D721Med (cell line): ENCODE measurements at places on chromosomes 7 and 10.

DNA sequence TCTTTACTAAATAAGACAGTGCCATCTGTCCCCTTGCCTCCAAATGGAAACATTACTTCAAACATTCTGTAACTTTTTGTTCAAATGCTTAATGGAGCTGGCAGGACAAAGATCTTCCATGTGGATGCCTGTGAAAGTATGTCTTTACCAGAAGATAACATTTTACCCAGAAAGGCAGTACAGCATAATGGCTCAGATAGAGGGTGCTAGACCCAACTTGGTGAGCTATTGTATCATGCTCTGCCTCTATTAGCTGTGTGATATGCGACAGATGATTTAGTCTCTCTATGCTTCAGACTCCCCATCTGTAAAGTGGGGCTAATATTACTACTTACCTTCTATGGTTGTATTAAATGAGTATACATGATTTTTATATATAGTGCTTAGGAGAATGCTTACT, 8.8 kb upstream of the SMKR1 start:
- DNase-seq = no peak

DNA sequence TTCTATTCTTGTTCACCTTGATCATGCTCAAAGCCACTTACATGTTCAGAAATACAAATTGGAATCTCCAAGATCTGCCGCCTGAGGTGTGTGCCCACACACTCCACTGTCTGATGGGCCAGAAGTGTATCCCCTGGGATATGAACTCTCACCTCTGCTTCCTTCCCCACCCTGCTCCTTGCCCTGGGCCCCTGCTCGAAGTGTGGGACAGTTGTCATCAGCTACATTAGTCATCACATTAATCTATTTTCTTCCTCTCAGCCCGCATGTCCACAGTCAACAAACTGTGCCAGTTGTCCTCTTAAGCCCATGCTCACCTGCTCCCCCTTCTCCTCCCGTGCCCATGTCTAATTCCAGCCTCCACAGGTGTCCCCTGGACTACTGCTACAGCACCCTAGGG, 154.7 kb downstream of the PTPN20 start:
- no peak for DNase-seq

DNA sequence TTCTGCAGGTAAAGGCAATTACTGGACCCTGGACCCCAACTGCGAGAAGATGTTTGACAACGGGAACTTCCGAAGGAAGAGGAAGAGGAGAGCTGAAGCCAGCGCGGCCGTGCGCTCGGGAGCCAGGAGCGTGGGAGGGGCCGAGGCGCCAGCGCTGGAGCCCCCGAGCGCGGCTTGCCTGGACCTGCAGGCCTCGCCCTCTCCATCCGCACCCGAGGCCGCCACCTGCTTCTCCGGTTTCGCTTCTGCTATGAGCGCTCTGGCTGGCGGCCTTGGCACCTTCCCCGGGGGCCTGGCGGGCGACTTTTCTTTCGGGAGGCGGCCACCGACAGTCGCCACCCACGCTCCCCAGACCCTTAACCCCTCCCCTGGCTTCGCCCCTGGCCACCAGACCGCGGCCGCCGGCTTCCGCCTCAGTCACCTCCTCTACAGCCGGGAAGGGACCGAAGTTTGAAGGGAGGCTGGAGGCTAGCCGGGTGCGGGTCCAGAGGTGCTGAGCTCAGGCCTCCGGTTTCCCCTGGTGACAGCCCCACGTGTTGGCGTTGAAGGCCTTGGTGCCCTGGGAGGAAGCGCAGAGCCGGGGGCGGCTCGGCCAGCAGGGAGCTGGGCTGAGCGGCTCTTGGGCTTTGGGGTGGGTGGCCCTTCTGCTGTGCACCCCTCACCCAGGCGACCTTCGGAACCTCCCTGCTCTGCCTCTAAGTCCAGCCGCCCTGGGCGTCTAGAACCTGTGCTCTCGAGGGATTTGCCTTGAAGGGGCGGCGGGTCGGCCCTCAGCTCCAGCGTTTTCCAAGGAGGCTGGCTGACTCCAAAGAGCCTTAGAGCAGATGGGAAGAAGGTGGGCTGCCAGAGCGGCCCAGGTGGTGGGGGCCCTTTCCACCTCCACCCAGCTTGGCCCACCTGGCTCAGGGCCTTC, 1.8 kb downstream of the FOXI2 start:
- DNase-seq = no peak

GRCh38 chr10:101241840-101242707, 12.8 kb upstream of the LBX1 start:
- no peak for DNase-seq

DNA sequence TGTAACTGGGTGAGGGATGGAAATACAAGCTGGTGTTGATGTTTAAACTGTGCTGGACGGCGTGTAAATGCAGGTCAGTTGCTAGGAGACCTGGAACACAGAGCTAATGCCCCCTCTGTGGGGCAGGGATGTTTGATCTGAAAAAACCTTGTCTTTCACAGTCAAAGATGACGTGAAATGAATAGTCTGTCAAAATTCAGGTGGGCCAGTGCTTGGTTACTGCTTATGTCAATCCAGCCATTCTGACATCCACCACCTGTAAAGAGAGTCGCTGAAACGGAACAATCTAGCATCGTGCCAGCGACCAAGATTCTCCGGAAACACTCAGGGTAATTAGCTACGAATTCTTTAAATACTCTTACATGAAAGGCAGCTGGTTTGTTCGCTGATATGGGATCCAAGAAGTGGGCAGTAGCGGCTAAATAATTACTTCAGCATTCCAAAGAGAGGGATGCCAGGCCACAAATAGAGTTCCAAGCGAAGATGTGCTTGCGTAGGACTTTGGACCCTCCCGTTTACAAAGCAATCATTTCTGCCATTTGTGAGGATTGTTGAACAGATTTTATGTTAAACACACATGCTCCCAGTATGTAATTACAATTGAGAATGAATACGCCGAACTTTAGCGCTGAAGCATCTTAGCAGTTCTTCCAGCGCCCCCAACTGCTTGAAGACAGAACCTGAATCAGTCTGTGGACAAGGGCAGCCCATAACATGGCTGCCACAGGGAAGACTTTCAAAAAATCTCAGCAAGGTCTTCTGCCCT, 7.3 kb upstream of the ASB4 start:
- DNase-seq = no peak

GRCh38 chr7:130182990-130183389, 22.2 kb downstream of the TMEM209 start:
- DNase-seq = no peak
